ENCODE measurements at places on chromosomes 11 and 22.

DNA sequence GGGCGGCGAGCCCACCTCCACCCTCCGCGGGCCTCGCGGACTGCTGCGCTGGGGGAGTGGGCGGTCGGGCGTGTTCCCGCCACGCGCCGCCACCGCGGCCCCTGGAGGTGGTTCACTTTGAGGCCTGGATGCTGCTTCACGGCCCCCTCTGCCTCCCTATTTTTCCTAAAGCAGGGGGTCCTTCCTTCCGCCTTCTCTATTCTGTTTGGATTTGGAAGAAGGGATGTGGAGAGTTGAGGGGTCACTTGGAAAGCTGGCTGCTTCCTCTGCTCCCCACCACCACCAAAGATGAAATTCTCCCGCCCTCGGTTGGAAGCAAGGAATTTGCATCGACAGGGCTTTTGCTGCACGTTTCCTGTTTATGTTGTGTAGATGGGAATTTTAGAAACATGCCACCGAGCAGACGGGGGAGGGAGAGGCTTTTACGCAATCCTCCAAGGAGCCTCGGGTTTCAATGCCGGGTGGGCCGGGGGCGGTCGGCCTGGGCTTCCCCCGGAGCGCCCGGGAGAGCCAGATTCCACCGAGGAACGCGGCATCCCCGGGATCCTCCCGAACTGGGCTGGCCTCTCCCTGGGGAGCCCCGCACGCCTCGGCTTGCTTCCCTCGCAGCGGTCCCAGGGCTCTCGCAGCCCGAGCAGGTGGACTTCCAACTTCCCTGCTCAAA, 403 bp upstream of the SBF2 start:
- DNase-seq: no peak

GRCh38 chr22:23263651-23264555, 83.6 kb downstream of the BCR start:
- DNase-seq: no peak

DNA sequence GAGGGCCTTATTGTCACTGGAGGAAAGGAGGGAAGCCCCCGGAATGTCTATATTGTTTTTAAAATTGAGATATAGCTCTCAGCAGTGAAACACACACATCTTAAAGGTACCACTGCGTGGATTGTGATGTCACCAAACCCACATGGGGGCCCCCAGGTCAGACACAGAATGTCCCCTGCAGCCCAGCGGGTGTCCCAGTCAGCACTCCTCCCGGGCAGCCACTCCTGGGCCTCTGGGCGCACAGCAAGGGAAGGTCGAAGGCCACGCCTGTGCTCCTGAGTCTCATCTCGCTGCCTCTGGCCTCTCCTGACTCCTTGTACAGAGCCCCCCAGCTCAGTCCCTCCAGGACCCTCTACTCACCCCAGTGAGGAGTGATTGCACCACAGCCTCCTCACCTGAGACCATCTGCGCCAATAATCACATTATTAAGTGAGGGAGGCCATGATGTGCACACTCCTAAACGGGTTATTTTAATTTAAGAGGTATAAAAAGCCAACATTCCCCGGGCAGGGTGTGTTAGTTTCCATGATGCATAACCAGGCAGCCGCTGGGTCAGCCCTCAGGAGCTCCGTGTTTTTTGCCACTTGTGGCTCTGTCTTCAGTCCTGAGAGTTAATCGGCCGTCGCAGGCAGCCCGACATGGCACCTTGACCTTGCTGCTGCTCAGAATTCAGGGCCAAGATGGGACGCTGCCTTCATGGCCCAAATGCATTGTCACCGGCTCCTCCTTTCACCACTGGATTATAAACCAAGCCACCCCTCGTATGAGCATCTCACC, 1089.3 kb downstream of the BRD1 start:
- no peak for DNase-seq

- no peak for DNase-seq
Measured at GRCh38 chr22:26432619-26433311, 3.7 kb downstream of the ASPHD2 start.

- DNase-seq: no peak
Measured at GRCh38 chr22:36162127-36163034, 1.8 kb upstream of the APOL3 start.

DNA sequence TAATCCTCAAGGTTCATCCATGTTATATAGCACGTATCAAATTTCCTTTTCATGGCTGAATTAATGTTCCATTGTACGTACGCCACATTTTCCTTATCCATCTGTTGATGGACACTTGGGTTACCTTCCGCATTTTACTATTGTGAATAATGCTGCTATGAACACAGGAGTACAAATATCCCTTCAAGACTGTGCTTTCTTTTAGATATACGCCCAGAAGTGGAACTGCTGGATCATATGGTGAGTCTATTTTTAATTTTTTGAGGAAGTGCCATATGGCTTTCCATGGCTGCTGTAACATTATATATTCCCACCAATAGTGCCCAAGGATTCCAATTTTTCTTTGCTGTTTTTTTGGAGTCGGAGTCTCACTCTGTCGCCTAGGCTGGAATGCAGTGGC, 6.0 kb downstream of the MRPL40 start:
- no peak for DNase-seq

DNA sequence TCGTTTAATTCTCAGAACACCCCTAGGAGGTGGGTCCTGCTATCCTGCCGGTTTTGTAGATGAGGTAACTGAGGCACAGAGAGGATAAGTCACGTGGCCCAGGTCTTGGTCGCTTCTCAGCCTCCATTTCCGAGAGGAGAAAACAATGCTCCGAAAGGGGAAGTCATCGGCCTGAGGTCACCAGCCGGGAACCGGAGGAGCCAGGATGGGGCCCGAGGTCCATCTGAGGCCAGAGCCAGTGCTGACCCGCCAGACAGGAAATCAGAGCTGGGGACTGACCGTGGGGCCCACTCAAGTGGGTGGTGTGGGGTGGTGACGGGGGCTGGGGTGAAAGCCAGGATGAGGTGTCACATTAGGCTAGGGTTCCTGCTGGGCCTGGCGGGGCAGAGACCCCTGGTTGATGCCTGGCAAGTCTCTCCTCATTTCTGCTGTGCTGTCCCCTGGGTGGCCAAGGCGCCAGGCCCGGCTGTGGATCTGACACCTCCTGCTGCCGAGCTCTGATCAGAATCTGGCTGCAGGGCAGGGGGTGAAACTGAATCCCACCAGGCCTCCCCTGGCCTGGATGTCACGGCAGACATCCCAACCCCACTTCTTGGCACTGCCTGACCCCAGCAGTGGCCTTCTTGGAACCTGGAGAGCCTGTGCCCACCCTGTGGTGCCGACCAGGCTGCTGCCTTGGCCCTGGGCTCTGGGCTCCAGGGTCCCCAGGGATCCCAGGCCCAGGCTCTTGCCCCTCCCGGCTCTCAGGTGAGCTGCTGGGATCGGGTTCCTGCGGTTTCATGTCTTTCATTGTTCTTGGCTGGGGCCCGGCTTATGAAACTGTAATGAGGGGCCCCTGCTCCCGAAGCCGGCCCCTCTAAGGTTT, 12.0 kb downstream of the TRIOBP start:
- DNase-seq: no peak

GRCh38 chr11:64918017-64918416, 1.0 kb upstream of the ATG2A start:
- no peak for DNase-seq

GRCh38 chr11:113728814-113729213, 22.7 kb upstream of the TMPRSS5 start:
- DNase-seq: no peak

GRCh38 chr22:22092974-22093373, 110.4 kb upstream of the TOP3B start:
- DNase-seq: no peak

DNA sequence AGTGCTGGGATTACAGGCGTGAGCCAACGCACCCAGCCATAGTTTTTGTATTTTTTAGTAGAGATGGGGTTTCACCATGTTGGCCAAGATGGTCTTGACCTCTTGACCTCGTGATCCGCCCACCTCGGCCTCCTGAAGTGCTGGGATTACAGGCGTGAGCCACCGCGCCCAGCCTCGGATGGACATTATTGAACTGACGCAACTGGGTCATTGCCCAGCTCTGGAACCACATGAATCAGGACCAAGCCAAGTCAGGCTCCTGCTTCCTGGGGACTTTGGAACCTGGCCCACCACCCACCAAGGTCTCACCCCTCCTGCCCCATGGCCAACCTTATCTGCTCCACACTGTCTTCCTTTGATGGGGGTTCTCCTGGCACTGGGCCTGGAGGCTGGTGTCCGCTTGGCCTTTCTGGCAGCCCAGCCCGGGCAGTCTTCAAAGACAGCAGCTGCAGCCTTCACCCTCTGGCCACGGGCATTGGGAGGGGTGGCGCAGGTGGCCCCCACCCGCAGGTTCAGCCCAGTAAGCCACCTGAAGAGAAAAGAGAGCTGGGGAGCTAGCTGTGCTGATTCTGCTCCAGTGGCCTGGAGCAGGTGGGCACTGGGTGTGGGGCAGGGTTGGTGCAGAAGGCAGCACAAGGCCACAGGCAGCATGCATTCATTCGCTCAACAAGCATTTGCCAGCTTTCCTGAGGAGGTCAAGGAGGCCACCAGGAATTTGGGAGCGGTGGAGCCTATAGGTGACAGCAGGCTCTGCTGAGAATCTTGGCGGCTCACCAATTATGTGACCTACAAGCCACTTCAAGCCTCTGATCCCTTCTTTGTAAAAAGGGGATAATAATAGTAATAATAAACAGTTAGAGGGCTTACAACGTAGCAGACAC, 5.7 kb downstream of the CHADL start:
- DNase-seq: no peak

GRCh38 chr11:134480136-134480712, 68.2 kb upstream of the B3GAT1 start:
- no peak for DNase-seq

DNA sequence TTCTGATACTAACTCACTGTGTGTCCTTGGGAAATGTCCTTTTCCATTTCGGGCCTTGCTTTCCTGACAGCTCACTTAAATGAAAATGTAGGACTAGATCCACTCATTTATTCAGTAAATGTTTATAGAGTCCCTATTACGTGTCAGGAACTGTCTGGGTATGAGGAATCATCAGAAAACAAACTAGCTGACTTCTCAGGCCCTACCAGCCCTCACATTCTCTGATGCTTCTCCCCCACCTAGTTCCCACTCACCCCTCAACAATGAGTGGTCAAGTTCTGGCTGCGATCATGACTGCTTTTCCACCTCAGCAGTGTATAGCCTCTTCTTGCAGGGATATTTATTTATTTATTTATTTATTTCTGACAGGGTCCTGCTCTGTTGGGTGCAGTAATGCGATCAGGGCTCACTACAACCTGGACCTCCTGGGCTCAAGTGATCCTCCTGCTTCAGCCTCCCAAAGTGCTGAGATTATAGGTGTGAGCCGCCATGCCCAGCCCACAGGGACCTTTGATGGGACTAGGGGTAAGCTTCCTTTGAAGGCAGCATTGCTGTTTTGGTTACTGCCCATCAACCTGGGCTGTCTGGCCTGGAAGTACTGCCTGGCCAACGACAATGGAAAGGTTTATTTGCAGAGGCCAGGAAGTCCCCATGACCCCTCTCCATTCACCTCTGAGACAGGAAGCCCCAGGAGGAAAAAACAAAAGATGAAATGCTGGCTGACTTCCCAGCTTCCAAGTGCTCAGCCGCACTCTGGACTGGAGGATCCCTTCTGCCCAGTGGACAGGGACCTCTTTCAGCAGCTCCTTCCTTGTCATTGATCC, 33.1 kb upstream of the POLD3 start:
- no peak for DNase-seq

DNA sequence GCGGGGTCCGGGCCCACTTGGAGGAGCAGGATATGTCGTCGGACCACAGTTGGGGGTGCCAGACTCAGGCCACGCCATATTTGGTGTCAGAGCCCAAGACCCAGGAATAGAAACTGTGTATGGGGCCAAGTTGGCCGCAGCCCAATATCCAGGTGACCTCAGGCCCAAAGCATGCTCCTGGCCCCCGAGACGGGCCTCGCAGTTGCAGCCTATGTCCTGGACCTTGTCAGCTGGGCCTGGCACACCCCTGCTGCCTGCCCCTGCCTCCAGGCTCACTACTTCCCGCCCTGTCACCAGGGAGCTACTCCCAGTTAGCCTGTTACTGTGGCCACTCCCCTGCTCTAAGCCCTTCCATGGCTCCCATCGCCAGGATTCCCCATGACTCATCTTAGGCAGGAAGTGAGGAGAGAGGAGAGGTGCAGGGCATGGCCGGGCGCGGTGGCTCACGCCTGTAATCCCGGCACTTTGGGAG, 23.1 kb downstream of the A4GALT start:
- DNase-seq: peak; percentile 61

GRCh38 chr11:116061322-116061721, 557.1 kb upstream of the CADM1 start:
- DNase-seq: no peak

GRCh38 chr11:132941024-132941646, 591.2 kb downstream of the OPCML start:
- DNase-seq: peak; percentile 27

DNA sequence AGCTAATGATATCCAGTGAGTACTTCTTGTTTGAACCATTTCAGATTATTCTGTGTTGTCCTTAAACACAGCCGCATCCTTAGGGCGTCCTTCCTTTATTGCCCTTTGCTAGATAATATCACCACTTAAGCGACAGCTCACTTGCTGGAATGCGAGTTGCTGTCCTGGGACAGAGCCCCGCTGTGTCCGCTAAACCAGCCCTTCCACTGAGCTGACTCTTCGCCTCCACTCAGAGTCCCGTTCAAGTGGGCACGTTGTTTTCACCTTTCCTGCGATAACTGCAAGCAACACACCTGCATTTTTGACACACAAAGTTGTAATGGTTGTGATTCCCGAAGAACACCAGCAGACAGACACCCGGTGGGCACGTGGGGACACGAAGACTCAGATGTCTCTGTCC, 140.0 kb downstream of the TBC1D22A start:
- no peak for DNase-seq

DNA sequence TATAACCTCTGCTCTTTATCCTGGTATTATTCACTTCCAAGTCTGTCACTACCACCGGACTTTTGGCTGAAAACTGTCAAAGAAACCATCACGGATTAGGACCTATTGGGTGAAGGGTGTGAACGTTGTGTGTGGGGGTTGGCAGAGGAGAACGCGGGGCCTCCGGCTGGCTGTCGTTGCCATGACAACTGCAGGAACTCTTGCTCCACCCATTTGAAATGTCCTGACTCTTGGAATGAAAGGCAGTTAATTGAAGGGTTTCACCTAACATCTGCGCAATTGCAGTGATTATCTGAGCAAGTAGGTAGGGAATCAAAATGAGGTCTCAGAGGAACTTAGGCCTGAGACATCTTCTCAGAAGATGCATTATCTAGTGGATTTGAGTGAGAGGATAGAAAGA, 60.9 kb upstream of the CLMP start:
- DNase-seq: no peak

GRCh38 chr11:127844876-127845275, 742.5 kb downstream of the ETS1 start:
- no peak for DNase-seq

All from HTR-8/SVneo (cell line).